Urothelium cell line (cell line): ENCODE measurements at places on chromosomes 16 and 17.

- peak; percentile 65 for DNase-seq
These were observed 194.4 kb downstream of the MAP2K6 start for GRCh38 chr17:69608808-69609472.

- DNase-seq, result no peak
These were observed 139.7 kb upstream of the PLCG2 start for GRCh38 chr16:81639348-81639747.

GRCh38 chr17:74499992-74500391 lies 31.3 kb downstream of the CD300LB start:
- peak; percentile 1 for DNase-seq

- DNase-seq, result peak; percentile 53
These were observed 11.5 kb upstream of the MMD start for GRCh38 chr17:55433029-55433628.

DNA sequence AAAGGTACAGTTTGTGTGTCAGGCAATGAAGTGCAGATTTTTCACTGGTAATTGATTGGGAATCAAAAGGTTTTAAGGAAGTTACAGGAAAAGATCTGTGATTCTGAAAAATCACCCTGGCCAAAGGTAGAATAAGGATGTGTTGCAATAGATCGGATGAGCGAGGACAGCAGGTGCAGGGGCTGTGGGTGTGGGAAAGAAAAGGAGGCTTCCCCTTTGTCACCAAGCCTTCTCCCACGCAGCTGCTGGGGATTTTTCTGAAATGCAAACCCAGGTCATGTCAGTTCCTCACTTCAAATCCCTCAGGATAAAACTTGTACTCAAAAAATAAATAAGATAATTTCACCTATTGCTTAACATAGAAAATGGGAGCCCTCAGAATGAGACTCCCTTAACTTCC lies 47.9 kb upstream of the ARHGAP17 start:
- no peak for DNase-seq

DNA sequence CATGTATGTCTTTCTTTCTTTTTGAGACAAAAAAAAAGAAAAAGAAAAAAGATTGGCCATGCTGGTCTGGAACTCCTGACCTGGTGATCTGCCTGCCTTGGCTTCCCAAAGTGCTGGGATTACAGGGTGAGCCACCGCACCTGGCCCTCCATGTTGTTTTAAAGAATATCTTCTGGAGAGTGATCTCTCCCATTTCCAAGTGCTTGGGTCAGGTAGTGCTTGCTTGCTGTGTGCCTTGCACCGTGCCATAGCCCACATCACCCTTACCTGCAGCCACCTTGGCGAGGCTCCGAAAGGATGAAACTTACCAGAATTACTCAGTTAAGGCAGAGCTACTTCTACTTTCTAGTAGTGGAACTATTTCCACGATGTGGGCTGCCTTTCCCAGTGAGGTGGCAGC lies 19.0 kb upstream of the KDM6B start:
- no peak for DNase-seq

- peak; percentile 72 for DNase-seq
These were observed 240.7 kb downstream of the MAP2K6 start for GRCh38 chr17:69654981-69655855.

GRCh38 chr17:65345261-65346005 lies 208.3 kb downstream of the RGS9 start:
- DNase-seq, result peak; percentile 76

DNA sequence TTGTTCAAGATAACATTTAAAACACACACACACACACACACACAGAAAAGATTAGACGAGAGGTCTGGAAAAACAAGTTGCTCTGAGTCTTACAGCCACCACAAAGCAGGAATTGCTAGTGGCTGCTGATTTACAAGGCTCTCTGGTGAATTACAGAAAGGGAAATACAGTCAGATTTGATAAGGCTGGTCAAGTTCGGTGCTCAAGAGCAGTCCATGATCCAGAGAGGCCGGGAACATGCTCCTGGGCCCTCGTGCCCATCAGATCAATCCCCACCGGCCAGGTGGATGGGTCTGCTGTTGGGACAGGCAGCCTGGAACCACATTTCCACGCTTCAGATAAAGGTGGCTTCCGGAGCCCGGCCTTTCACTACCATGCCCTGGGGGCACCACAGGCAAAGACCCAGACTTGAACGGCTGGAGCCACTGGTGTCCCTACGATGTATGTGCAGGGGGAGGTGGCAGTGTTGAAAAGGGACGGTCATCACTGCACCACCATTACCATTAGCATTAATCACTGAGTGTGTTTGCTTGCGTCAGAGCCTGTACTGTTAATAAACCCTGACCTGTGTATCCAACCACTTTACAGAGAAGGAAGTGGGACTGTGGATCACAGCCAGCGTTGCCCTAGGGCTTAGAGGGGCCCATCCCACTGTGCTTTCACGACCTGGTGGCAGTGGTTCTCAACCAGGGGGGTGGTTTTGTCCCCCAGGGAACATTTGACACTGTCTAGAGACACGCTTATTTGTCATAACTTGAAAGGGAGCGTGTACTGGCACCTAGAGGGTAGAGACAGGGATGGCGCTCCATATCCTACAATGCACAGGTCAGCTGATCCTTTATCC lies 95.1 kb downstream of the XYLT1 start:
- no peak for DNase-seq

- DNase-seq, result no peak
These were observed 222.9 kb upstream of the IRX3 start for GRCh38 chr16:54509456-54509855.

- no peak for DNase-seq
These were observed 591.1 kb upstream of the C16orf82 start for GRCh38 chr16:26475596-26475995.

DNA sequence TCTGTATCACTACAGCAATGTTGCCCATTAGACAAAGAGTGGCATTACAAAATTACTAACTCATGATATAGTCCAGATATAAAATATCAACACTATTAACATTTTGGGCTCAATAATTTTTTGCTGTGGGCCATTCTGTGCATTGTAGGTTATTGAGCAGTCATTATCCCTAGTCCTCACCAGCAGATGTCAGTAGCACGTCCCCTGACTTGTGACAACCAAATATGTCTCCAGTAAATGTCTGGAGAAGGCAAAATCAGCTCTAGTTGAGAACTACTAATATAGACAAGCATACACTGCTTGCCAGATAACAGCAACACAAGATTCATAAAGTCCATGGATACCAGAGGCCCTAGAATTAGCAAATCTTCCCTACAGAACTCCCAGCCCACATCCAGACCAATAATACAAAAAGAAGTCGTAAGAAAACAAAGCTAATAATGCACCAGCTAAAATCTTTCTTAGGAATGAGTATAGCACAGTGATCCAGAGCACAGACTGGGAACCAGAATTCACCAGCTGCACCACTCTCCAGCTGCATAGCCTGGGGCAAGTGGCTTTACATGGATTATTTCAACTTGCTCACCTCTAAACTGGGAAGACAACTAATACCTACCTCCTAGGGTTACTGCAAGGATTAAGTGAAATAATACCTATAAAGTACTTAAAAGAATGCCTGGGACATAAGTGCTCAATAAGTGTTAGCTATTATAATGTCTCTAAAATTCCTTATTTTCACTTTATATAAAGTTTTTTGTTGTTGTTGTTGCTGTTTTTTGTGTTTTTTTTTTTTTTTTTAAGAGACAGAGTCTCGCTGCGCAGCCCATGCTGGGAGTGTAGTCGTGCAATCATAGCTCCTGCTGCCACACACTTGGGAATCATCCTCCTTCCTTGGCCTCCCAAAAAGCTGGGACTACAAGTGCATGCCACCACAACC lies 23.7 kb downstream of the HELZ start:
- DNase-seq, result peak; percentile 47

DNA sequence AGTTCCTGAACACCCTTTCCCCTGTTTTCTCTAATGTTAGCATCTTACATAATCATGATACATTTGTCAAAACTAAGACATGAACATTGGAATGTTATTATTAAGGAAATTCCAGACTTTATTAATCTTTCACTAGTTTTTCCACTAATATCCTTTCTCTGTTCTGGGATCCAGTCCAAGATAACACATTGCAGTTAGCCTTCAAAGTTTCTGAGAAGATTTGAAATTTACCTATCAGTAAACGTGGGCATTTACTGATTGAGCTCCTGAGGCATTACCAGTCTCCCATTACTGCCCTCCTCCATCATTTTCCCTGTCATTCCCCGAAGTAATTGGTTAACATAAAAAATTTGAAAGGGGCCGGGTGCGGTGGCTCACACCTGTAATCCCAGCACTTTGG lies 5.7 kb upstream of the CD300LG start:
- no peak for DNase-seq

DNA sequence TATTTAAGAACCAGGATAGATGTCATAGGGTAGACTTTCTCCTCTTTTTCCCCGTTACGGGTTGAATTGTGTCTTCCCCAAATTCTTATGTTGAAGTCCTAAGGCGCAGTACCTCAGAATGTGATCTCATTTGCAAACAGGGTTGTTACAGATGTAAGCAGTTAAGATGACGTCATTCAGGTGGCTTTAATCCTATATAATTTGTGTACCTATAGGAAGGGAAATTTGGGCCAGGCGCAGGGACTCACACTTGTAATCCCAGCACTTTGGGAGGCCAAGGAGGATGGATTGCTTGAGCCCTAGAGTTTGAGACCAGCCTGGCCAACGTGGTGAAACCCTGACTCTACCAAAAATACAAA lies 99.5 kb upstream of the DHX40 start:
- DNase-seq, result no peak
